Right hindlimb (tissue), 1 donor: ENCODE measurements at places on chromosomes 1 and 21.

DNA sequence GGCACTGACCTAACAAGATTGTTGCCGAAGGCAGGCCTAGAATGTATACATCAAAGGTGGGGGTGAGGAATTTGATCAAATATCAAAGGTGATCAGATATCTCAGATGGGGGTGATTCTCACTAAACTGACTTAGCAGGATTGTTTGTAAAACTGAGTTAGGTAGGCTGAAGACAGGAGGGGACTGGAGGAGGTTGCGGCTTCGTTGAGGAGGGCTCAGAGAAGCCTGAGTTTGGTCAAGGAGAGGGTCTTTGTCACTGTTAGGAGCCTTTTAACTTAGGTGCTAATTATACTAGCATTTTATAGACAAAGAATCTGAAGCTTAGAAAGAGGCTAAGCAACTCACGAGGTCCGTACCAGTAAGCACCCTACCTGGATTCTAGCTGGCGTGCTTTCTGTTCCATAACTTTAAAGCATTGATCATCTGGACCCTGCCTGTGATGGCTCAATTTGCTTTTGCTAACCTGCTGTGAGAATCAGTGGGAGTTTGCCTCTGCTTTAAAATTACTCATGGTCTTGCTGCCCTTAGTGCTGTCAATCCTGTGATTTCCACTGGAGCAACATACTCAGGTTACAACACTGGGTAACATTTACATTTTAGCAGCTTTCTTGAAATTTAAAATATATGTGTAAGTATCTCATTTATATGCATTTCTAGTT, 49.8 kb downstream of the ITSN1 start:
- DNase-seq = no peak

DNA sequence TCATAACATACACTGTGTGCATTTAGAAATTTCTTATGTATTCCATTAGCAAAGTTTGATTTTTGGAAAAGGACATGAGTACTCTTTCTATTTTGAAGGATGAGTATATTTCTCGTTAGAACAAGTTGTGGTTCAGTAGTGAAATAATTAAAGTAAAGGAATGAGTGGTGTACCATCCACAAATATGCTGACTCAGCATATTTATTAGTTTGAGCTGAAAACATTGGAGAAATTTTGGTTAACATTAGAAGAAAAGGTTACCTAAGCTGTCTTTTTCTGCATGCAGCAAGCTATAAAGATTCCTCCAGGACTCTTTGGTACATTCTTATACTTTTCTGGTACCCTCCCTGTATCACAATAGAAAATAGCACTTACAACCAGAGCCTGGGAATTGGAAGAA, 5.7 kb upstream of the OR2L5 start:
- no peak for DNase-seq

GRCh38 chr1:202802998-202803932, 5.0 kb downstream of the KDM5B start:
- no peak for DNase-seq

GRCh38 chr21:44618504-44618903, 6.6 kb downstream of the KRTAP10-8 start:
- no peak for DNase-seq

- DNase-seq = no peak
Measured at GRCh38 chr21:44649521-44650100, 3.4 kb downstream of the KRTAP10-11 start.

GRCh38 chr1:174818014-174818616, 181.6 kb upstream of the CACYBP start:
- DNase-seq = no peak

- no peak for DNase-seq
Measured at GRCh38 chr1:88697503-88697902, 13.4 kb downstream of the PKN2 start.

- no peak for DNase-seq
Measured at GRCh38 chr1:181469829-181470228, 13.5 kb upstream of the CACNA1E start.

DNA sequence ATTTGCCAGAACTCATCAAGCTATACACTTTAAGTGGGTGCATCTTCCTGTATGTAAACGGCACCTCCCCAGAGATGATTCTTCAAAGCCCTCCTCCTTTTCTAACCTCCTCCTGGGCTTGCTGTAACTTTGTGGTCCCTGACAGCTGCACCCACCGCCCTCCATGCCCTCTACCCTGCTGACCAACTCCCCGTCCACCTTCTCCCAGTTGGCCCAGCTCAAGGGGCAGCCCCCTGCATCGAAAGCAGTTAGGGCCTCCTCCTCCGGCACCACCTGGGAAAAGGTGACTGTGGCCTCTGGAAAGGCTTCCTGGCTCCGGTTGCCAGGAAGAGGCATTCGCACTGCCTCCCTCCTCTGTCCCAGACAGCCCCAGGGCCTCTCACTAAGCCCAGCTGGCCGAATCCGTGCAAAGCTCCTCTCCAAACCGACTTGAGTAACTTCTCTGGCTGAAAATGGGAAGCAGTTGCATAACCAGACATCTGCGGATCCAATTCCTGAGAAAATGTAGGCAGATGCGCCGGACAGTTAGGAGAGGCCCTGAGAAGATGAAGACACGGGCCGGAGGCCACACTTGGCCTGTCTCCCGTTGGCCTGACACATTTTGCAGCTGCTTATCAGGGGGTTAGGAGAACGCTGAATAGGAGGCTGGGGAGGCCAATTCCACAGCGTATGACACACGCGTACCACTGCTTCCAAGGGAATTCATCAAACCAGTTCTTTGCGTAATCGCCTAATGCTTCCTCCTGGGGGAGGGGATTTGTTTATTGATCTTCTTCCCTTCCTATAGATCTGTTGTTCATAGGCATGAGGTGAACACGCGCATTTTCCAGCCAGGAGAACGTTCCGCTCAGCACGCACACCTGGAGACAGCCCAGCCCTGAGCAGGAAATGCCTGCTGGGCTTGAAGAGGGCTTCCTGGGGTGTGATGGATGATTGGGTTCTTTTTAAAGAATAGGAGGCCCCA, 48.7 kb upstream of the COL6A2 start:
- DNase-seq = peak; percentile 96

DNA sequence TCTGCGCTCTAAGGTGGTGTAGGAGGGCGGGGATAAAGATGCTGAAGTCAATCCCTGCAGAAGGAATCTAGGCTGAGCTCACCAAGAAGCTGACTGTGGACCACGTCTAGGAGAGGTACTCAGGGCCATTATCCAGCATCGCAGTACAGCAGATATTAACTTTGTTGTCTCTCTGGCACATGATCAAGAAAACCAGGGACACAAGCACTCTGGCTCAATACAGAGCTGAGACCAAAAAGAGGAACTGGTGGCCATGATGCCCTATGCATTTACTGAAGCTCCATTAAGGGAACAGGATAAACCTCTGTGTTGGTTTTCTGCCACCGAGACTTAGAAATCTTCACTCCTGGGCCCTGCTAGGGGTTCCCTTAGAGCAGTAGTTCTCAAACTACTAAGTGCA, 38.0 kb upstream of the ANGPTL7 start:
- DNase-seq = no peak

GRCh38 chr1:225655509-225656258, 2.8 kb upstream of the ENAH start:
- peak; percentile 80 for DNase-seq

DNA sequence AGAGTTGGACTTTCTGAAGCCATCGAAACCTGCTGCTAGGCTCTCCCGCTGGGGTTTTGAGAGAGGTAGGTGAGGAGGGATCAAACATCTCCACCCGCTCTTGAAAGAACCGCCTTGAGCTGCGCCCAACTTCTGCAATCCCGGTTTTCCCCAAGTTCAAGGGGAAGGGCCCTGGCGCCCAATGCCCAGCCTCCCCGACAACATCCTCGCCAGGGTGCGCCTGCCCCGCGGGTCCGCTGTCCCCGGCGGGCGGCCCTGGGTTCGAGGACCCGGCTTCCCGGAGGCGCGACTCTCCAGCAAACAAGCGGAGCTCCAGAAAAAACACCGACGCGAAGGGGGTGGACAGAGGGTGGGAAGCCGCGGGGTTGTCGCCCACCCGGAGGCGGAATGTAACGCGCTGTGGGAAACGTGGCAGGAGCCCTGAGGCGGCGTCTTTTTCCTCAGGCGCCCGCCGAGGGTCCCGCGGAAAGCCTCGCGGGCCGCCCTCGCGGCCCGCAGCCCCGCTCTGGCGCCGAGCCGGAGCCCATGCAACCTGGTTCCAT, 607 bp downstream of the BTG3 start:
- peak; percentile 56 for DNase-seq

- DNase-seq = no peak
Measured at GRCh38 chr1:93255222-93256079, 74.9 kb downstream of the CCDC18 start.

DNA sequence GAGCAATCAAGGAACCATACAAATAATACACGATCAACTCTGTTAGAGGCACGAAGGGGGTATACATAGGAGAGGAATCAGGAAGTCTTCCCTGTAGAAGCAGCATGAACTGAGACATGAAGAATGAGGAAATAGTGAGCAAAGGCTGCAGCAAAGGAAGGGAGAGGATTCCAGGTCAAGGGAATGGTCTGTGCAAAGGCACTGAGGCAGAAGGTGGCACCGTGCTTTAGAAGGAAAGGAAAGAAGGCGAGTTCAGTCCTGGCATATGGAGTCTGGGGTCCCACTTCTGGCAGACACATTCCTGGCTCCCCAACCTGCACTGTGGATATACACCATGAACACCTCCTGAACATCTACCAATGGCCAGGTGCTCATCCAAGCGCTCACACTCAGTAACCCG, 56.1 kb downstream of the GLIS1 start:
- DNase-seq = no peak

DNA sequence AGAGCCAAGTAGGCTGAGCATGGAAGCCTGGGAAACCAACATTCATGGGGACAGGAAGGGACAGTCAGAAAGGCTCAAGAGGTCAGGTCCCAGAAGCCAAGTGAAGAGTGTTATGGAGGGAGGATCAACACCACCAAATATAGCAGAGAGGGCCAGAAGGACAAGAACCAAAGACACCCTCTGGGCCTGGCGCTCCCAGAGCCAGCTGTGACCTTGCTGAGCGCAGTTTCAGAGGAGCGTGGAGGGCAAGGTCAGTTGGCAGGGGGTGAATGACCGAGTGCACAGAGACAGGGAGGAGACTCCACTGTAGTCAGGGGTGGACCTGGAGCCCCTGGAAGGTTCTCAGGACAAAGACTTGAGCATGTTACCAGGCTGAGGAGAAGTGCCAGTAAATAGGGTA, 4.4 kb upstream of the ASCL5 start:
- no peak for DNase-seq

DNA sequence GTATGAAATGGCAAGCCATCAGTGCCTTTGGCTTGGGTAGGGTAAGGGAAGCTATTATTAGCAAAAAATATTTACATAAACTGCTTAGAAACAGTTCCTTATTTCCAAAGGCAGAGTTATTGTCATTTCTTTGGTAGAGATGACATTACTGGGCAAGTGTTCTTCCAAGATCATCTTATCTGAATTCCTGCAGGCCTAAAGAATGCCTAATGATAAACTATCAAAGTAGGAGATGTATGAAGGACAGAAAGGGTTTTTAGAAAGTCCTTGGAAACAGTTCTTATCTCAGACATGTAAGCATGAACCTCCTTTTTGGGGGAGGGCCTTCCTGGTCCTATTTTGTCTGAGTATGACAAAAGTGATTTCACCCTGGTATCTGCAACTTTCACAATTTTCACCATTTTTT, 5.1 kb upstream of the FRRS1 start:
- DNase-seq = no peak

- no peak for DNase-seq
Measured at GRCh38 chr1:96973605-96974004, 252.0 kb downstream of the PTBP2 start.

DNA sequence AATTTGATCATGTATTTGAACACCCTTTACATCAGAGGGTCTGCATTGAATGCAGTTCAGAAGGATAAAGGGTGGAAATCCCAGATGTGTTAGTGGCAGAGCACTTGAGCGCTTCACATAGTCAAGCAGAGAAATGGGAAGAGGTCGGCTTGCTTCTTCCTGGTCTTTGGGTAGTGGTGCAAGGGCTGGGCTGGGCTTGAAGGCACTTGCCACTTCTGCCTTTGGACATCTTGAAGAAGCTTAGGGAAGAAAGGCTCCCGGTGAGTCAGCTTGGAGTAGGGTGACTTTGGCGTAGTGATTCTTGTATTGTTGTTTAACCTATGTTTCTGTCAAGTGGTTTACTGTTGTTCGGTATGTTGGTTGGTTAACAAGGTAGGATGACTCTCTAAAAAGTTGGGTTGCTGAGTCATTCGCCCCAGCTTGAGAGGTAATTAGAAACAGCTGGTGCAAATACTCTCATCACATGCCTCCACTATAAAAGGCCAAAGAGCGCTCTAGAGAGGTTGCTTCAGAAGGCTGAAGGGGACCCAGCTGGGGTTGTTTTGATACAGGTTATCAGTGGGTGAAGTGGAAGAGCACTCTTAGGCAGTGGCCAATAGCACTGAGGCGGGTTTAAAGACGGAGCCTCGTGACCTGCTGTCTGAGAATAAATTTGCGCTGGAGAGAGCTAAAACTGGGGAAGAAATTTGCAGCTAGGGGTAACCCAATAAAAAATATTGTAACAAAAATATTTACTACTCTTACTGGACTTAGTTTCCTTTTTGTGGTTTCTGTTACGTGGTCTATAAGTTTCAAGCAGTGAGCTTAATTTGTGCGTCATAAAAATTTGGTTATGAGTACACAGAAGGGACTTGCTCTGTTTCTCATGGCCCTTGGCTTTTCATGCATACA, 1.4 kb downstream of the BACH1 start:
- peak; percentile 44 for DNase-seq

GRCh38 chr1:233040494-233040893, 90.1 kb downstream of the NTPCR start:
- DNase-seq = no peak

DNA sequence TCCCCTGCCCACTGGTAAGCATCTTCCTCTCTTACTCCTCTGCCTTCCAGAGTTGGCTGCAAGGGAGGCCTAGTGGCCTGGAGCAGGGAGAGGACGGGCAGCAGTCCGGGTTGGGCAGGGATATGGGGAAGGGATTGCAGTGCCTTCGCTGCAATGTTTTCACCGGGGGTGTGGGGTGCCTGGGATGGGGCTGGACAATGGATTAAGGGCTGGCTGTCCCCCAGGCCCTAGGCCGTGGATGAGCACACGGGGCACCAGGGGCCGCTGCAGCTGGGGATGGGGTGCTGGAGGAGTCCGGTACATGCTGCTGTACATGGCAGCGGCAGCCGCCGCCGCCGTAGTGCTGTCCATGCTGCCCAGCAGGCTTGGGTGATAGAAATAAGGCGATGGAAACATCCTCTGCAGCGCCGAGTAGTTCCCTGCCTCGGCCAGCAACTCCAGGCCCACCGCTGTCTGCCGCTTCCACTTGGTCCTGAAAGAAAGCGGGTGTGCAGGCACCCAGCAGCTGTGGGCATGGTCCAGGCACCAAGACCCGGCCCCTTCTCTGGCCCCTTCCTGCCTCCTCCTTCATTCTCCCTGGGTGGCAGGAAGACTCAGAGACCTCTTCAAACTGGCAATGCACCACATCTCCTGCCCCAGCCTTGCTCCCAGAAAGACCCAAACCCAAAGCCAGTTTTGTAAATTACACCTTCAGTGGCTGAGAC, 4.8 kb downstream of the BARHL2 start:
- DNase-seq = no peak

- DNase-seq = peak; percentile 87
Measured at GRCh38 chr1:68231627-68232288, 565 bp downstream of the WLS start.

- DNase-seq = no peak
Measured at GRCh38 chr1:90840352-90840751, 123.2 kb upstream of the BARHL2 start.
